ENCODE measurements at places on chromosomes 1 and 21.

DNA sequence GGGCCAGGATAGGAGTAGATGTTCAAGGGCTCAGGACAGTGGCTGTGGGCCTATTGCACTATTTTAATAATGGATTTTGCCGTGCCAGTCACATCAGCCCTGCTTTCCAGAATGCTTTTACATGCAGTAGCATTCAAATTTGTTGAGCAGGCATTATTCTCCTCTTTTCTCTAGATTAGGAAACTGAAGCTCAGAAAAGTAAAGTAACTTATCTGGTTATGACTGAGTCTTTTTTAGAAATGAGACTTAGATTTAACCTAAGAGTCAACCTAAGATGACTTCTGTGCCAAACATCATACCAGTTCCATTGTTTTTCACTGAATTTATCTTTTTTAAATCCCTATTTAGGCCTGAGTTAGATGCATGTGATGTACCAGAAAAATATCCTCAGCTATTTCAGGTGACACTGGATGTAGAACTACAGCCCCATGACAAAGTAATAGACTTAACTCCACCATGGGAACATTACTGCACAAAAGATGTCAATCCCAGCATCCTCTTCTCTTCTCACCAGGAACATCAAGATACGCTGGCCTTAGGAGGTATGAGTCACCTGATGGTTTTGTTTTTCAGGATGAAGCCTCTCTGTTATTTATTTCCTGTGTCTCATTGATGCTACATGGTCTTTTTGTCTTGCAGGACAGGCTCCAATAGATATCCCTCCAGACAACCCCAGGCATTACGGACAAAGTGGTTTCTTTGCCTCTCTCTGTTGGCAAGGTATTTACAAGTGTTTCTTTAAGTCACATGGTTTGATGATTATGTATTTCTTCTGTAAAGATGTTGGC, 31.4 kb upstream of the LEPR start:
- no peak for DNase-seq

DNA sequence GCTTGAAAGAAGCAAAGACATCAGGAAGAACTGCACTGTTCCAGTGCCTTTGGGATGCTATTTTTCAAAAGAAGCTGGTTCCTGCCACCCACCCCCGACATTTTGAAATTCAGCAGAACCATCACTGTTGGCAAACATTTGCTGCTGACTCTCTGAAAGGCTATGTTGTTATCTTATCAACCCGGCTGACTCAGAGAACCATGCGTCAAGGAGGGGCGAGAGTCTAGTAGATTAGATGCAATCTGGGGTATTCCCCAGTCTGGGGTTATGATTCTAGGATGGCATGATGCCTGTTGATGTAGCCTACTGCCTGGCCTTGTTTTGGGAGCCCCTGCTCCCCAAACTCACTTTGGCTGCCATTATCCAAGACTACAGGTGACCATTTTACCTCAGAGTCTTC, 267.8 kb upstream of the RUNX1 start:
- no peak for DNase-seq

DNA sequence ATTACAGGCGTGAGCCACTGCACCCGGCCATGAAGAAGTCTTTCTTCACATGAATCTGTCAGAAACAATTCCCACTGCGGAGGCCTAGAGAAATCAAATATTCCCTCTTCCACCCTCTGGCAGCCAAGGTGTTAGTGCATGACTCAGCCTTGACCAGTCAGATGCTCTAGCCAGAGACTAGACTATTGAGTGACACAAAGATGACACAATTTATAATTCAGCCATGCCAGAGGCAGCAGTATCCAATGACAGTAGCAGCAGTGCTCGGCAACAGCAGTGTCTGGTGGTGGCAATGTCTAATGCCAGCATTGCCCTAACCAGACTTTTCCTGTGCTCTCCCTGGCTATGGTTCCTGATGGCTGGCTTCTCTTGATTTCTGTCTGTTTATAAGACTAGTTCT, 8.7 kb downstream of the CTXND2 start:
- no peak for DNase-seq

- no peak for DNase-seq
Measured at GRCh38 chr1:191498318-191498717, 659.9 kb upstream of the RGS18 start.

DNA sequence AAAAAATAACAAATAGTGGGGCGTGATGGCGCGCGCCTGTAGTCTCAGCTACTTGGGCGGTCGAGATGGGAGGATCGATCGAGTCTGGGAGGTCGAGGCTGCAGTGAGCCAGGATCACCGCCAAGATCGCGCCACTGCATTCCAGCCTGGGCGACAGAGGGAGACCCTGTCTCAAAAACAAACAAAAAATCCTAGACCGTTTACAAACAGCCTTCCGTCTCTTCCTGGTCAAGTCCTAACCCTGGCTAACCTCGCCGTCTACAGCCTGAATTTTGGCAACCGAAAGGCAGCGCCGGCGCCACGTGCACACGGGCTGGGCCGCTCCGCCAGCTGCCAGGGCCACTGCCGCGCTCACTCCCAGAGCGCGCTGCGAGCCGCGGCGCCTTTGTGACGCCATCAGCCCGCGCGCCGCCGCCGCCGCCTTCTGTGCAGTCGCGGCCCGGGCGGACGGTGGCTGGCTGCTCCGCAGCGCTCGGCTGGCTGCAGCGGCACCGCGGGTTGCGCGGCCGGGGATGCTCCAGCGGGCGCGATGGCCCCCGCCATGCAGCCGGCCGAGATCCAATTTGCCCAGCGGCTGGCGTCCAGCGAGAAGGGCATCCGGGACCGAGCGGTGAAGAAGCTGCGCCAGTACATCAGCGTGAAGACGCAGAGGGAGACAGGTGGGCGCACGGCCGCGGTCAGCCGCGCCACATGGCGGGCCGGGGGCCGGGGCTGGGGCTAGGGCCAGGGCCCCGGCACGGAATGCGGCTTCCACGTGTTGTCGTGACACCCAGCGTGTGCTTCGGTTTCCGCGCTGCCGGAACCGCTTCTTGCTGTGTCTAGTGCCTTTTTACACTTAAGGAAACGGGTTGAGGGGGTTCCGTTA, at the start of the genes HSF2BP and RRP1B:
Gene HSF2BP, minus strand, starts transcription at position 353 of the 865 bp plus-strand sequence. CDS start 1,392 bp downstream, outside the sequence.
Gene RRP1B, plus strand, starts transcription at position 425 of the 865 bp plus-strand sequence. Its CDS starts 105 bp downstream, at position 530.
- DNase-seq, result peak; percentile 84

- DNase-seq, result no peak
Measured at GRCh38 chr1:110612060-110612745, 6.0 kb upstream of the KCNA2 start.

- DNase-seq, result no peak
Measured at GRCh38 chr1:85815906-85816305, 107.7 kb upstream of the ZNHIT6 start.

GRCh38 chr1:30083800-30084464, 639.5 kb downstream of the MATN1 start:
- DNase-seq, result no peak

- no peak for DNase-seq
Measured at GRCh38 chr1:25897754-25898153, 8.5 kb downstream of the STMN1 start.

GRCh38 chr1:107867422-107867821, 97.6 kb downstream of the VAV3 start:
- no peak for DNase-seq

- DNase-seq, result no peak
Measured at GRCh38 chr21:36350282-36350910, 30.4 kb downstream of the MORC3 start.

DNA sequence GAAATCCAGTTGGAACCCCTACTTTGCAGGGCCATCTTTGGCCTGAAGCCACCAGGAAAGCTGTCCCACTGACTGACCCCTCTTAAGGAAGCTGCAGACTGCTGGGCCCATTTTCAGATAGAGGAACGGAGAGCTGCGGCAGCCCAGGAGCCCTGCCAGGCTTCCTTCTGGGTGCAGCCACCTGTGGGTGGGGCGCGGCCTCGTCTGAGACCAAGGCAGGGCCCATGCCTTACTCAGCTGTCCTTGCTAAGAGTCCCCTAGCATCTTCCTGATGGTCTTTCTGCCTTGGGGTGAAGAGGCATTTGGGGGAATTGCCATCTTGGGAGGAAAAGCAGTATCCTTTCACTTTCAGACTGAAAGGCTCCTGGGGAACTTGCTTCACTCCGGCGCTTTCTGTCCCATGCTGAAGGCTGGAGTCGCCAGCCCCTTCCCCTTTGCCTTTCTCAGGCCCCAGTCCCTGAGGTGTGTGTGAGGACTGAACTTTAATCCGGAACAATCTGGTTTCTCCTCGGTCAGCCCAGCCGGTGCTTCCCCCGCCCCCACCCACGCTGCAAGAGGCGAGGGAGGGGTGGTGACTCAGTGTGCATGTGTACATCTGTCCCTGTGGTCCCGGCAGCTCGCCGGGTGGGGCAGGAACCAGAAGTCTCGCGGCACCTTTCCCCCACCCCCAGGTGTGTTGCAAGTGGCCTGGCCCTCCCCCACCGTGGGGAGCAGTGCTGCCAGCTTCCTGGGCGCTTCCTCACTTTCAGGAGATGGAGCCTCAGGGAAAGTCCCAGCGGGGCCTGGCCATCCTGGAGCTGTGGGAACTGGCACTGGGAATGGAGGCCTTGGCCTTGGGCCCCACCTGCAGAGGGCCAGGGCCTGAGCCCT, 5.1 kb downstream of the ZC3H12A start:
- no peak for DNase-seq

GRCh38 chr1:77994117-77994705, 10.5 kb upstream of the DNAJB4 start:
- DNase-seq, result peak; percentile 19

GRCh38 chr1:218459878-218460711, 115.0 kb downstream of the TGFB2 start:
- no peak for DNase-seq

- DNase-seq, result no peak
Measured at GRCh38 chr1:185654199-185654951, 79.8 kb upstream of the HMCN1 start.

- peak; percentile 19 for DNase-seq
Measured at GRCh38 chr1:116737020-116737854, 17.0 kb upstream of the CD2 start.

DNA sequence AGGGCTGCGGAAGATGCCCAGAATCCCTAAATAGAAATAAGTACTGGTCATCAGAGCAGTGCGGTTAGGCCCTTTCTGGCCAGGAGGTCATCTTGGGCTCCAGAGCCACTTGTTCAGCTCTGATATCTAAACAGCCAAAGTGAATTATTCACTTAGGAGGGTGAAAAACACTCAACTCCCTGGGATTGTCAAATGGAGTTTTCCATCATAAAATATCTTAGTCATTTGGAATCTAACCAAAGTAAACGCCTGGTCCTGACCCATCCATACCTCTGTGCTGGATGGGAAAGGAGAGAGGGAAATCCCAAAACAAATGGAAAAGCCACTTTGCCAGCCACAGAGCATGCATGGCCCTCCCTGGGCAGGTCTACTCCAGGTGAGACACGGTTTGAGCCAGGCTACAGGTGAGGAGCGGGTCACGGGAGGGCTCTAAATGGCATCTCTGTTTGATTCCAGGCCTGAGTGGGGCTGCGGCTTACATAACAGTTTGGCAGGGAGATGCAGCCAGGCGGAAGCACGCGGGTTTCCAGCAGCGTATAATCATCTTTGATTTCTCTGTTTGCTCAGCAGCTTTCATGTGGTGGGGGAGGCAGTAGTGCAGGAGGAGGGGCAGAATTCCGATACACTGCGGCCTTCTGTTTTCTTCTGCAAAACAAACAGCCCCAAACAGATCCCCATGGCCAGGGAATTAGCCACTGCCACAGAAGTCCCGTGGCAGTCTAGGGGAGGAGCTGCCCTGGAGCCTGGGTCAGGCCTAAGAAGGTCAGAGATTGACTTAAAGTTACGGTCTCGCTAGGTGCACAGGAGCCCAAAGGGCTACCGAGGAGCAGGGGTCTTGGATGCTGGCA, 59.1 kb upstream of the ZNF648 start:
- DNase-seq, result no peak

DNA sequence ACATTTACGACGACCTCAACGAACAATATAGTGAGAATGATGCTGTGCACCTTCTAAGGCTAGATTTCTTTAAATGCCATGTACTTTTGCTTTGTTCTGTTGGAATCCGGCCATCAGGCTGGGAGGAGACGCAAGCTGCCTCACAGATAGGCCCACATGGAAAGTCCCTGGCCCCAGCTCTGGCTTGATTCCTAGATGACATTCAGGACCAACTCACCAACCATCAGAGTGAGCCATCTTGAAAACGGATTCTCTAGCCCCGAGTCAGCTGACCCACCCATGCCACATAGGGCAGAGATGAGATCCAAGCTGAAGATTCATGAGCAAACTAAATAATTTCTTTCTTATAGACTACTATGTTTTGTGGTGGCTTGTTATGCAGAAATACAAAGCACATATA, 164.4 kb downstream of the ZNF281 start:
- DNase-seq, result no peak

- peak; percentile 39 for DNase-seq
Measured at GRCh38 chr1:97006044-97006661, 284.6 kb downstream of the PTBP2 start.

- no peak for DNase-seq
Measured at GRCh38 chr1:201842472-201843027, 13.6 kb downstream of the IPO9 start.

- DNase-seq, result peak; percentile 49
Measured at GRCh38 chr1:59947047-59947938, 20.7 kb upstream of the CYP2J2 start.

GRCh38 chr1:186272486-186272885, 102.6 kb downstream of the TPR start:
- DNase-seq, result no peak

- DNase-seq, result no peak
Measured at GRCh38 chr1:72439036-72439435, 156.7 kb upstream of the NEGR1 start.

DNA sequence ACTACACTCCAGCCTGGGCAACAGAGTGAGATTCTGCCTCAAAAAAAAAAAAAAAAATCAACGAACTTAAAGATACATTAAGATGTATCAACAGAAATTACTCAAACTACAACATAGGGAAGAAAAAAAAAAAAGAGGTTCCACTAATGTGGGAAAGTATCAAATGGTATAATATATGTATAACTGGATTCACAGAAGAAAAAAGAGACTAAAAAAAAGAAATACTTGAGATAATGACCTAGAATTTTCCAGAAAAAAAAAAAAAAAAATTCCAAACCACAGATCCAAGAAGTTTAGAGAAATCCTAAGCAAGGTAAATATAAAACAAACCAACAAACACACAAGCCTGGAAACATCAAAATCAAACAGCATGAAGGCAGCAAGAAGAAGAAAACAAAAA, 45.5 kb downstream of the EIF4G3 start:
- DNase-seq, result no peak

DNA sequence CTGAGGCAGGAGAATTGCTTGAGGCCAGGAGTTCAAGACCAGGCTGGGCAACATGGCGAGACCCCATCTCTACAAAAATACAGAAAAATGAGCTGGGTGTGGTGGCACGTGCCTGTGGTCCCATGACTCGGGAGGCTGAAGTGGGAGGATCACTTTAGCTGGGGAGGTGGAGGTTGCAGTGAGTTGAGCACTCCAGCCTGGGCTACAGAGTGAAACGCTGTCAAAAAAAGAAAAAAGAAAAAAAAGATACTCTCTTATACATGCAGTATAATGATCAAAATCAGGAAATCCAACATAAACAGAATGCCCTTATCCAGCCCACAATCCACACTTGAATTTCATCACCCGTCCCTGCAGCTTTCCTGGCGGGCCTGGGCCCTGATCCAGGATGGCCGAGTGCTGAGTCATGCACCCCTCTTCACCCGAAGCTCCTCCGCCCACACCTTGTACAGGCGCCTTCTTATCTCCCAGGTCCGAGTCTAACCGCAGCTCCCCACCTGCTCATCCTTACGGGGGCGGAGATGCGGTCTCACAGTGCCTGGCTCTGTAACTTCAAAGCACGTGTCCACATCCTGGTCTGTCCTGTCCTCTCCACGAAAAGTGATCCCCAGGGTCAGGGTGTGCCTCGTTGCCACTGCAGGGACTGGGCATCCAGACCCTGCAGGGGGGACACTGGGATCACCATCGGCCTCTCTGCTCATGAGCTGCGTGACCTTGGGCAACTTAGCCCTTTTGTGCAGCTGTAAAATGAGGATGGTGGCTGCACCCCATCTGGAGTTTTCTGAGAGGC, 120.2 kb upstream of the SLC45A1 start:
- no peak for DNase-seq

GRCh38 chr21:38507374-38507942, 9.2 kb upstream of the ERG start:
- no peak for DNase-seq
